ENCODE measurements at places on chromosomes 4 and X. TPM values are rescaled to one million over a fixed set of nuclear protein-coding genes. Genes with fewer than 3 reads are reported as not detected.

The GRIA2 gene
- not detected for total RNA-seq

The HS3ST1 gene
- not detected for total RNA-seq

The CXCL3 gene
- total RNA-seq = 1.3 TPM

The SLITRK4 gene
- not detected for total RNA-seq

The CT45A1 gene
- not detected for total RNA-seq

The AFAP1 gene
- 12.3 TPM for total RNA-seq

The TACR3 gene
- total RNA-seq = 5.3 TPM

The IL3RA gene
- total RNA-seq = not detected

The CFAP97 gene
- total RNA-seq = 19.7 TPM

The PNMA3 gene
- total RNA-seq = not detected

The P2RY8 gene
- total RNA-seq = 0.05 TPM

The CLCN5 gene
- 62.4 TPM for total RNA-seq

The BMX gene
- 0.08 TPM for total RNA-seq

The FABP2 gene
- not detected for total RNA-seq

The IGFBP7 gene
- total RNA-seq = 2.3 TPM

The REPS2 gene
- total RNA-seq = 1.7 TPM

The NHS gene
- total RNA-seq = 0.51 TPM

The ENPEP gene
- 0.56 TPM for total RNA-seq

The TBC1D8B gene
- 0.20 TPM for total RNA-seq

The LRRC66 gene
- total RNA-seq = 0.10 TPM
